Hypothalamus (tissue), 51 donors: ENCODE measurements at places on chromosomes 6 and 20.

DNA sequence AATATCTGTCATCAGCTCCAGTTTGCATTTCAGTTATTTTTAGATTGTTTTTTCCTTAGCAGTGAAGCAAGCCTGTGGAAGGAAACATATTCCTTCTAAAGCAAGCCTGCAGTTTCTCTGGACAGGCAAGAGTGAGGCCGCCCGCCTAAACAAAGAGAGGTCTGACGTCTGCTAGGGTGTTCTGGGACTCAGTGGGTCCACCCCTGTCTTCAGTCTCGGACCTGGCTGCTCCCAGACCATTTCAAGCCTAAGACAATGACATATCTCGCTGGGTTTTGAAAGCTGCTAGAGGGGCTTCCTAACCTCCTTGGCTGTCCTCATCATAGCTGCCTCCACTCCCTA lies 36.8 kb upstream of the RNF24 start:
- no peak for DNase-seq

DNA sequence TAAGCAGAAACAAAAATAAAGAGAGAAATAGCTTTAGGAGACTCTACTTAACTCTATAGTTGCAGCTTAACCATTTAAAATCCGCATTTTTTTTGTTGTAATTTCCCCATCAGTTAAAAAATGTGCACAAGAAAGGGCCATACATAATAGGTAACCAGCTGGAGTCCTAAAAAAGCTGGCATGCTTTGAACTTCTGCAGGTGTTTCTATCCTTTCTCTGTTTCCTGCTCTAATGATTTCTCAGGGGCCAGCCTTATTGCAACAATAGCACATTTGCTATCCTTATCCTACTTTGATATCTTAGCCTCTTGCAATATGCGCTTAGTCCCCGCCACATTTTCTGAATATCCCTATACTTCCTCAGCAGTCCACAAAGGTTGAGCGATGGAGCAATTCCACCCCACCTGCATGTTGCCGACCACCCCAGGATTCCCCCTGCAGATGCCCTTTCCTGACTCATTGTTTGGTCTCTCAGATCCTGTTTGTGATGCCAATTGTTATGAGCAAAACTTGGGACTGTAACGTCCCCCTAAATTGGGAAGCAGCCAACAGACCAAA lies 48.5 kb downstream of the TRIM27 start:
- DNase-seq: no peak

DNA sequence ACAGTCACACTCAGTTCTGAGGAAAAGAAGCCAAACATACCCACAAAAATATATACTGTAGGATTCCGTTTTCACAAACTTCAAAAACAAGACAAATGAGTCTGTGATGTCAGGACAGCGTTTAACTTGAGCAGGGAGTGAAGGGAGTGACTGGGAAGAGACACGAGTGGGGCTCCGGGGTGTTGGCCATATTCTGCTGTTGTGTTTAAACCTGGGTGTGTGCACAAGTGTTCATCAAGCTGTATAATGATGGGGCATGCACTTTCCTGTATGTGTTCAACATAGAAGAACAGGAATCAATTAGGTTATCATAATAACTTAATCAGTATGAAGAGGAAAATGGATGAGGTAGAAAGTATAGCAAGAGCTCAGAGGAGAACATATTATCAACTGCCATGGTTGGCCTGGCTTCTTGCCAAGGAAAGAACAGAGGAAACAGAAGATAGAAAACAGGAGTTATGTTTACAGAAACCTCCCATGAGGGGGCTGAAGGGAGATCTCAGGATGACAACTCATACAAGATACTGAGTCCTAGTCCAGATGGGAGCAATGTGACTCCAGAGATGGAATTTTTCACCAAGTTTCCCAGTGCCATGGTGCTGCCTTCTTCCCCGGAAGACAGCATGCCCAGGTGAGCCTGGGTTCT lies 15.1 kb upstream of the AFDN start:
- DNase-seq: no peak

- DNase-seq: no peak
These were observed 190.3 kb upstream of the PCSK2 start for GRCh38 chr20:17036541-17036940.

- no peak for DNase-seq
These were observed 39.6 kb upstream of the CD93 start for GRCh38 chr20:23125625-23126191.

DNA sequence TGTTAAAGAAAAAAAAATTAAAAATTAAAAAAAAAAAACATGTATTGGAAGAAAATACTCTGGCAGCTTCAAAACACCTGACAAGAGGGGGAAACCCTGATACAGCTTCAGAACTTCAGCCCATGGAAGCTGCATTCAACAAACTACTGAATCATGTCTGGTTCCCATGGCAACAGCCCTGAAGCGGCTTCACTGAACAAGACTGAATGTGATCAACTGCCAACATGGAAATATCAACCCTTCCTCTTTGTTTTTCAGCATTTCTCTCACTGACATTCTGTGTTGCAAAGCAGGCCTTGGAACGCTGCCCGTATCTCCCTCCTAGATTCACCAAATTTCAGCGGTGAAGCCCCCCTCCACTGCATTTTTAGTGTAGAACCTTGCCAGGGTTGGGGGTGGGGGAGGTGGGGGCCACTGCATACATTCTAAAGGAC lies 91.3 kb upstream of the SHLD1 start:
- peak; percentile 46 for DNase-seq

GRCh38 chr20:12528104-12528503 lies 480.7 kb upstream of the SPTLC3 start:
- DNase-seq: no peak

- no peak for DNase-seq
These were observed 264.7 kb downstream of the TMEM242 start for GRCh38 chr6:157058574-157058973.
